ENCODE measurements at places on chromosomes 2 and 18.

GRCh38 chr18:12369211-12369610 lies 7.8 kb downstream of the AFG3L2 start:
- DNase-seq, result no peak

DNA sequence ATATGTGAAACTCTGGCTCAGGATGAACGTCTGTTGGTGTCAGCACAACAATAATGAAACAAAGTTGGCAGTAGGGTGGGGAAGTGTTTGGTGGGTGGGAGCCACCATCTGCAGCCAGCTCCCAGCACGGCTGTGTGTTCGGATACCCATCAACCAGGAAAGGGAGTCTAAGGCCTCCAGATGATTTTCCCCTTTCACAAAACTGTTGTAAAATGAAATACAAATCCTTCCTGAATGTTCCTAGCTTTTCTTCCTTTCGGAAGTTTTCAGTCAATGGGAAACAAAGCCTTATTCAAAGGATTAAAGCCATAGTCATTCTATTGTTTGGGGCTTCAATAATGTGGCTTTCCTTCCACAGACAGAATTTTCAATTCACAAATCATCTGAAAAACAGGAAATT lies 14.5 kb upstream of the DARS1 start:
- DNase-seq, result no peak

- DNase-seq, result no peak
Measured at GRCh38 chr2:201854841-201855240, 48.5 kb downstream of the CDK15 start.

DNA sequence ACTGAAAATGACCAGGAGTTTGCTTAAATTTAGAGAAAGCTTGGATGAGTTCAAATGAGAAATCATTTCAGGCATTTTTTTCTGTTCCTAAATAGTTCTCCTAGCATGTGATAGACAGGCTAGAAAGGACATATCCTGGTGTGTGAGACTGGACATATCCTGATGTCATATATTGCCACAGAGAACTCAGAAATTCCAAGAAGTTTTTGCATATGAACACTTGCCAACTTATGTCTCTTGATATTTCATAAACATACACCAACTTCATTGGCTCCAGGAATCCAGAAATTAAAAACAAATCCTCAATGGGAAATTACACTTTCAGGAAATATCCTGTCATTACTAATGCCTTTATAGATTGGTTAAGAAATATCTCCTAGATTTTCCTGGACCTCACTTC lies 2.9 kb upstream of the SERPINB4 start:
- DNase-seq, result no peak

- no peak for DNase-seq
Measured at GRCh38 chr2:161761160-161761559, 136.9 kb downstream of the SLC4A10 start.

DNA sequence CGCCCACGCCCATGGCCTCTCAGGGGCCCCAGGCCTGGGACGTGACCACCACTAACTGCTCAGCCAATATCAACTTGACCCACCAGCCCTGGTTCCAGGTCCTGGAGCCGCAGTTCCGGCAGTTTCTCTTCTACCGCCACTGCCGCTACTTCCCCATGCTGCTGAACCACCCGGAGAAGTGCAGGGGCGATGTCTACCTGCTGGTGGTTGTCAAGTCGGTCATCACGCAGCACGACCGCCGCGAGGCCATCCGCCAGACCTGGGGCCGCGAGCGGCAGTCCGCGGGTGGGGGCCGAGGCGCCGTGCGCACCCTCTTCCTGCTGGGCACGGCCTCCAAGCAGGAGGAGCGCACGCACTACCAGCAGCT lies 2.4 kb downstream of the B3GNT7 start:
- no peak for DNase-seq

- DNase-seq, result no peak
Measured at GRCh38 chr2:200101922-200102321, 146.5 kb downstream of the MAIP1 start.

- no peak for DNase-seq
Measured at GRCh38 chr2:75432761-75433361, 127.9 kb downstream of the EVA1A start.

DNA sequence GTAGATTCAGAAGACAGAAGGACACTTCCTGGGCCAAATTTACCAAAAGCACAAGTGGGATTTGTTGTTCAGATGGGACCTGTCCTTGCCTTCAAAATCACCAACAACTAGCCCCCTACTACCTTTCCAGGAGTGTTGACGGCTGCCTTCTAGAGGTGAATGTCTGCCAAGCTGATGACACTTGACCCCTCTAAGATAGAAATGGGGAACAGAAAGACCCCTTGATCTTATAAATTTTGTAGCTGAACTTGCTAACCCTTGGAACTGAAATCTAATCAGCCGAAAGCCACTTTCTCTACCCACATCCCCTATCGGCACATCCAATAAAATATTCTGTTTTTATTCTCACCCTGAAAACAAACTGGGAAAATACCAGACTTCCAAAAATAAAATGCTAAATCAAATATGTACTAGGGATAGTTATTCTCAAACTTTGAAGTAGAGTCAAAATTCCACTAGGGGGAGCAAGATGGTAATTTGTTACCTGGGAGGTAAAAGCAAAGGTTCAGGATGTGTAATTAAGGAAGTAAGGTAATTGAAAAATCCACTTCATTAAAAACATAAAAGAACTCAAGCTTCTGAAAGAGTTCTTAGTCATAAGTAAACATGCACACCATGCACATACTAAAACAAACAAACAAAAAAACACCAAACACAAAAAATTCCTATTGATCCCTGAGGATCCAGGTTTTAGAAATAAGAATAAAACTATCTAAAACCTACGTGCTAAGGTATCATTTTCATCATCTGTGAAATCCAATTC lies 119.2 kb downstream of the ANKRD44 start:
- no peak for DNase-seq

DNA sequence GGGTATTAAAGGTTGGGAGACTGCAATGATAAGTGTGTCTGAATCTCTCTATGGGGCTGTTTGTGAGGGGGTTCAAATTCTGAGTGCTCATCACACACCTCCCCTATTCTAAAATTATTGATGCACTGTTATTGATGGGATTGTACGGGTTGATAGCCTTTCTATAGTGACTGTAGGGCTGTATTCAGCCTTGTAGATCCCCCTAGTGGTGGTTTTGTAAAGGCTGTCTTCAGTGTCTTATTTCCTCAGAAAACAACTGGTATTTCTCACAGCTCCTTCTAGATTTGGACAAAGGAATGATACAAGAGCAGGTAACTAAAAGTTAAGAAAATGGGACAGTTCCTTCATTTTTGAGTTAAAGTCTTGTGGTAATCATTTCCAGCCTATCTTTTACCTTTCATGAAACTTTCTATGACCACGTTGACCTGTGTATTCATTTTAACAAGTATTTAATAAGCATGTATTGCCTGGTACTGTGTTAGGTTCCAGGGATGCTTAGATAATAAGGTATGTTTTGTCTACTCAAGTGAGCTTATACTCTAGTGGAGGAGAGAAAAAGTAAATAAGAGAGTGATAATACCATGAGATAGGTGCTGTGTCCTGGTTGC lies 21.2 kb downstream of the SMAD4 start:
- DNase-seq, result no peak

GRCh38 chr2:75622500-75622899 lies 24.1 kb upstream of the MRPL19 start:
- DNase-seq, result no peak

DNA sequence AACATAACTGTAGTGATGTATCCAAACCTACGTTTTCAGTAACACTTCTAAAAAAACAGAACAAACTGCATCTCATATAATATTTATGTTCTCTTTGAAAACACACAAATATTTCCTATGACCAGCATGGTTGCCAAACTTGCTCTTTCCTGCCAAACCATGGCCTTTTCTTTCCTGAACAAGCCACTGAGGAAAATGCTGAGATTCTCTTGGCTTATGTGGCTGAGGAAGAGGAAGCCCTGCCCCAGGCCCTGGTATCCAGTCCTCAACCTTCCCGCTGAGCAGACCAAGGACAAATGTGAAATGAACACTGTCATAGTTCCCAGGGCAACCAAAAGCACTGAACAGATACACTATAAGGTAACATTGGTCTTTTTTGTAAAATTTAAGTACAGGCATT lies 35.9 kb upstream of the NARS1 start:
- no peak for DNase-seq

GRCh38 chr18:50671376-50671775 lies 111.5 kb downstream of the MAPK4 start:
- DNase-seq, result no peak
